ENCODE measurements at places on chromosomes 6 and 20.

- no peak for DNase-seq
Observed at GRCh38 chr6:16681260-16681873, 79.9 kb downstream of the ATXN1 start.

DNA sequence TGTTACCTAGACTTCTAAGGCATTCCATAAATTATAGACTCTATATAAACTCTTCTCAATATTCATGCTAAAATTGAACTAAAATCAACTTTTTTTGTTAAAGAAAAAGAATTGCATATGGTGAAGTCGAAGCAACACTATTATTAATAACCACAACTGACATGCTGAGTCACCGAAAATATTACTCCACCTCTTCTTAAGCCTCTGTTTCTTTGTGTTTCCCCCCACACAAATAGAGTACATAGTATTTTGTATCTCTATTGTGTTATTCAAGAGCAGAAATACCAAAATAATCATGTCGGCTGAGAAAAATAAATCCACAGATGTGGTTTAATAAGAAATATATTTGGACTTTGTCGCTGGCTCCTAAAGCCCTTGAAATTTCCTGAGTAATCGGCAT lies 23.8 kb downstream of the TFB1M start:
- DNase-seq, result no peak

GRCh38 chr6:35973670-35974222 lies 50.7 kb downstream of the SLC26A8 start:
- no peak for DNase-seq

DNA sequence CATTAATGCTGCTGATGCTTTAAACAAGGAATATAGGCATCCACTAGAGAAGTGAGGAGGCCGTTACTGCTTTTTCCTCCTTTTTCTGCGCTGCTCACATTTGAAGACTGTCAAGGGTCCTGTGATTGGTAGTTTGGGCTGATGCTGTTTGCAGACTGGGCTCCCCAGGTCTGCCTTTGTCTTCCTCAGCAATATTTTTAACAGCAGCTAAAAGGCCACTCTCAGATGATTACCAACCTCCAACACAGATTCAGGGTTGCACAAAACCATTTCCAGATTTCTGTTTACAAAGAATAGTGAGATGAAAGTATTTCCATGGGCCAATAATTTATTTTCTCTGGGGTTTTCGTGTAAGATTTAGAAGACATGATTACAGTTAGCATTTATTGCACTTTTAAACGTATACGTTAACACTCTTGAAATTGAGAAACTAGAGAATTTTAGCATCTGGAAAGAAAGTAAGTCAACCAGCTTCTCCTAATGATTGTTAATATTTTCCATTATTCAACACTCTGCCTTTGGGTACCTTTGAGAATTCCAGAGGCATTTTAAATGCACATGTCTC lies 475.3 kb upstream of the SOX4 start:
- DNase-seq, result no peak

DNA sequence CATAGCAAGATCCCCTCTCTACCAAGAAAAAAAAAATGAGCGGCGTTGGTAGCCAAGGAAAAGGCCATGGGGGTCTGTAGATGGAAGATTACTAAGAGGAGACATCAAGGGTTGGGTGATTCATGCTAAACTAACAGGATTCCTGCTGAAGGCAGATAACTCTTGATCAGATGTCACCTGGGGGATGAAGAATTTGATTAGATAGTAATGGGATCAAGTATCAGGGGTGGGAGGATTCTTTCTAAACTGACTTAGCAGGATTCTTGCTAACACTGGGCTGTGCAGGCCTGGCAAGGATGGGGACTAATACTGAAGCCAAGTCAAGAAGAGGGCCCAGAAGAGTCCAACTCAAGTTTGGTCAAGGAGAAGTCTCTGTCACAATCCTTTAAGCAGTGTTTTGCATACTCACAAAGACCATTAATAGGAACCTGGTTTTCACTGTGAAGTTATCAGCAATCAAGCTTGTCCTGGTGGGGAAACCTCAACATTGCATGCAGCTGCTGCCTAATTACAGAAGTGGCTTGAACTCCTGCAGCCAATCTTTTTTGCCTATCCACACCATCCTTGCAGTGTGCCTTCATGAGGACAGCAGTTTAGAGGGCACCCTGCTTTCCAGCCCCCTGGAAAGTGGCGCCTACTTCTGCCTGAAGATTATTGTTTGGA lies 61.3 kb downstream of the ANKRD6 start:
- DNase-seq, result no peak

DNA sequence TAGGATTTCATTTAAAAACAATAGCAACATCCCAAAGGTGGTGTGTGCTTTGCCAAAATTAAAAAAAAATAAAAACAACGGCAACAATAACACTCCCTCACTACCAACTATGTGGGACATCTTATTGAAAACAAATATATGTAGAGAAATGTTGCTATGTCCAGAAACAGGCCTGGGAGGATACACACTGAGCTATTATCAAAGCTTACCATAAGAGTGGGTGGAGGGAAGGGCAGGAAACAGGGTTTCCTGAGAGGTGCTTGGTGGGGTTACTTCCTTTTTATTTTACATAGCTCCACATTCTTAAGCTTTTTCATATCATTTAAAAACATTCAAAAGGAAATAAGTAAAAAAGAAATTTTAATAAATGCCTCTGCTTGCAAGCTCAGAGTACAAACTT lies 150.0 kb upstream of the RIPOR2 start:
- DNase-seq, result no peak

DNA sequence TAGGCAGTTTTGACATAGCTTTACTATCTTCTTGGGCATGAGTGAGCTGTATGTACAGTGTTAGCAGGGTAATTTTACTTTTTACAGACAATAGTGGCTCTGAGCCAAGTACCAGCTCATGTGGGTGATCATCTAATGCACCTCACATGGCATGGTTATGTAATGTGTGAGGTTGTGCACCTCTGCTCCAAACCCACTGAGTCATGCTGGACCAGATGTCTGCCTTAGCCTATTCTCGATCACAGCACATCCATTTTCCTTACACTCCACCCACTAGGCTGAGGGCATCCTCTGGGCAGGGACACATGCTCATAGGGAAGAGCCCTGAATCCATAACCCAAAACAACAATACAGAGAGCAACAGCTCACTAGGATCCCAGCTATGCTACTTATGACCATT lies 71.6 kb upstream of the FBXL4 start:
- no peak for DNase-seq

- DNase-seq, result no peak
Observed at GRCh38 chr6:90204327-90205056, 92.2 kb downstream of the BACH2 start.

GRCh38 chr6:110369066-110369465 lies 10.9 kb upstream of the METTL24 start:
- DNase-seq, result no peak

- DNase-seq, result no peak
Observed at GRCh38 chr6:55033016-55033546, 141.2 kb upstream of the HCRTR2 start.

GRCh38 chr6:33786736-33787135 lies 2.2 kb downstream of the LEMD2 start:
- DNase-seq, result no peak

GRCh38 chr6:44667226-44667625 lies 279.7 kb downstream of the CDC5L start:
- no peak for DNase-seq

GRCh38 chr6:36976509-36976908 lies 9.5 kb downstream of the MTCH1 start:
- no peak for DNase-seq

DNA sequence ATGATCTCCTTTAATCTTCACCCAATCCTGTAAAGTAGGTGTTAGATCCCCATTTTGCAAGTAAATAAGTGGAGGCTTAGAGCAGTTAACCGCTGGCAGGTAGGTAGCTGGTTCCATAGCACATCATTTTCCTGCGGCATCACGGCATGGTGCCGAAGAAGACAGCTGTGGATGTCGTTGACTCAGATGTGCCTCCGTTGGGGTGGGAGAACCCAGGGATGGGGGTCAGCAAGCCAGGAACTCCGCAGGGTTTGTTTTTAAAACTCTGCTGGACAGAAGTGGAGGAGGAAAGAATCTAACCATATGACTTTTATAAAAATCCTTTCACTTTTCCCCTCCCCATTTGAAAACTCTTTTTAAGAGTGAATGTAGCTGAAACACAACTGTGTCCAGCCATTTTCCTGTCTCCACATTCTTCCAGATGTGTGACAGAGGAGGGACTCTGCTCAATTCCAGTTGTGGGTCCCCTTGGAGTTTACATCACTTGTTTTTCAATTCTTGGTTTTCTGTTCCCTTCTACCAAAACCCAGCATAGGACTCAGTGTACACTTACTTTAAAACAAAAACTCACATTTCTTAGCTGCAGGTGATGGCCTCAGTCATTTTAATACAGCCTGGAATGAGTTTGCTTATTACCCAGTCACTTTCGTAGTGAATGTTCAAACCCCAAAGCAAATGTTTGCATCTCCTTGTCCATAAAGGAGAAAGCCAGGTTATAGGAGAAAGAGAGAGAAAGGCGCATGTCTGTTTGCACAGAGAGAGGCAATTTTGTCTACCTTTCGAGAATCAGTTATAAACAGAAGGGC lies 27.6 kb upstream of the PI16 start:
- DNase-seq, result no peak

DNA sequence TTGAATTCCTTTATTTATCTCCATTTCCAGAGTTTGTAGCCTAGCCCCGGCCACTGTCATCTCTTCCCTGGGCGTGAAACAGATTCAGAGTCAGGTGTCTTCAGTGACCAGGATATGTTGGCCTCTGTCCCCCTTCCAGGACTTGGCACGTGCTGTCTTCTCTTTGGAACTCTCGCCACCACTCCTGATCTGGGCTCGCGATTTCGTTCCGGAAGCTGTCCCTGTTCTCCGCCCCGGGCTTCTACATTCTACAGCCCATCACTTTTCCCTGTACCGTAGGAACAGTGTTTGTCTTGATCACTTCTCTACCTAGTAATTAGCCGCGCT lies 739 bp downstream of the GSS start:
- DNase-seq, result no peak

GRCh38 chr6:143542888-143543287 lies 31.4 kb upstream of the FUCA2 start:
- DNase-seq, result no peak

GRCh38 chr20:44097521-44098255 lies 89.3 kb downstream of the JPH2 start:
- DNase-seq, result no peak

- DNase-seq, result no peak
Observed at GRCh38 chr20:53786445-53787267, 193.0 kb upstream of the ZNF217 start.

DNA sequence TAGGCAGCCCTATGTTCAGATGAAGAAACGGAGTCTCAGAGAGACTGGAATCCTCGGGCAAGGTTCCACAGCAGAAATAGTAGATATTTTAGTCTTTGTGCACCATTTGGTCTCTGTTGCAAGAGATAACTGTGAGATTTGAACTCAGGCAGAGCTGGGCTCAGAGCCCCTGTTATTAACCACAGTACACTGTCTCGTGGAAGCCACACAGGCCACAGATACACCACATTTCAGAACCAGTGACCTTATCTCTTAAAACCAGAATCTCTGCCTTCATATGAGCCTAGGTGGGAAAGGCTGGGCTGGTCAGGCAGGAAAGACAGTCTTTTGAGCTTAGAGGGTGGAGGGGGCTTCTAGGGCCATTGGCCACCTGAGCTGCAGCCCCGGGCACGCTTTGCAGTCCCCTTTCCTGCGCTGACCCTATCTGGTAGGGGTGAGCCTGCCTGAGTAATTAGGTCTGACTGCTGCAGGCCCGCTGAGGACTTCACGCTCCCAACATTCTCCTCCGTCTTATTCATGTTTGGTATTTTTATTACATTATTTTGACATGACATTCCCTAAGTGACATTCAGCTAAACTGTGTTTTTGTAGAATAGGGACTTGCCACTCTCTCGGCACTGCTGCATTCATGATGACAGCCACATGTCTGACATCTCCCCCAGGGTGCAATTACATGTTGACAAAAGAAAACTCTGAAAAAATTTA lies 71.1 kb downstream of the KCNB1 start:
- DNase-seq, result no peak

DNA sequence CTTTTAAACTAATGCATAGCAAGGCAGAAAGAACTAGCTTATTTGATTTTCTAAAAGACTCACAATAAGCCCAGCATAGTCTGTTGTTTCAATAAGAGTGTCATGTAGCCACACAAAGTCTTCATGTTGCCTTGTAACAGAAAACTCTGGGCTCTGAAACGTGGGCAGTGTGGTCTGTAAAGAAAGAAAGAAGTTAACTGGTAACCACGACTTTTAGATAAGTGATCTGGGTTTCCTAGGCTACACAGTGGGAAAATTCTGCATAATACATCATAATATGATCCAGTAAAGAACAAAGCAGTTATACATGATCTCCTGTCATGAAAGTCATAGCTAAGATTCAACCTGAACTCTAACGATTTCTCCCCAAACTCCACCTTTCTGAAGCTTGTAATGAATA lies 13.3 kb downstream of the SNX5 start:
- no peak for DNase-seq

DNA sequence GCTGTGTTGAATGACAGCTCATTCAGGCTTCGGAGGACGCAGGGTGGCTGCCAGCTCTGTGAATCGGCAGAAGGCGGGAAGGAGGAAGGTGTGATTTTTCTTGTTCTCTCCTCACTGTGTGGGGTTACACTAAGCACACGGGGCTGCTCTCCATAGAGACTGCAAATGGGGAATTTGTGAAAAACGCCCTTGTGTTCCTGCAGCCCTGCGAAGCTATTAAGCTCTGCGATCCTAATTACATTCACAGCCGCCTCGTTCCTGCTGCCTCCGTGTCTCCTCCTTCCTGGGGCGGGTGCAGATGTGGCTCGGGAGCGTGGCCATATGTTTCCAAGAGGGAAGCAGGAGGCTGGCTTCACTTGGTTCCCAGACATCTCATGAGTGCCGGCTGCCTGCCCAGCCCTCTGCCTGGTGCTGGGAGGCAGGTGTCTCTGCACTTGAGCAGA lies 124.0 kb downstream of the TOX2 start:
- peak; percentile 28 for DNase-seq

GRCh38 chr20:59184880-59185447 lies 21.3 kb downstream of the ZNF831 start:
- DNase-seq, result no peak

- DNase-seq, result no peak
Observed at GRCh38 chr20:19301843-19302242, 89.4 kb downstream of the SLC24A3 start.

DNA sequence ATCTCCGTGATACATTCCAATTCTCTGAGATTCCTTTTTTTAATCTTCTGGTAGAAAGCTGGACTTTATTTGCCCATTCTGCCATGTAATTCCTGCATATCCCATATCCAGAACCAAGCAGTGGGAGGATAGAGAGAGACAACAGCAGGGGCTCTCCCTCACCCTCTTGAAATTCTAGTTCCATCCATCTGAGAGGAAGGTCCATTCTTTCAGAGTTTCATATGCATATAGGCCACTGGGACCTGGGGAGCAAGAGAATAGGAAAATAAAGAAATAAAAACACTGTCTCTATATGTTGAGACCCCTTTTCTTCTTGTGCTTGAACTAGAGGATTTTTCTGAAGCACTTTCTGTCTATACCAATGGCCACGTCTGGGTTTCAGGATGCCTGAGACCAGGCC lies 147.9 kb upstream of the STMND1 start:
- DNase-seq, result no peak

- no peak for DNase-seq
Observed at GRCh38 chr20:53714524-53714923, 120.9 kb upstream of the ZNF217 start.
